ENCODE measurements at places on chromosomes 16 and 17.

DNA sequence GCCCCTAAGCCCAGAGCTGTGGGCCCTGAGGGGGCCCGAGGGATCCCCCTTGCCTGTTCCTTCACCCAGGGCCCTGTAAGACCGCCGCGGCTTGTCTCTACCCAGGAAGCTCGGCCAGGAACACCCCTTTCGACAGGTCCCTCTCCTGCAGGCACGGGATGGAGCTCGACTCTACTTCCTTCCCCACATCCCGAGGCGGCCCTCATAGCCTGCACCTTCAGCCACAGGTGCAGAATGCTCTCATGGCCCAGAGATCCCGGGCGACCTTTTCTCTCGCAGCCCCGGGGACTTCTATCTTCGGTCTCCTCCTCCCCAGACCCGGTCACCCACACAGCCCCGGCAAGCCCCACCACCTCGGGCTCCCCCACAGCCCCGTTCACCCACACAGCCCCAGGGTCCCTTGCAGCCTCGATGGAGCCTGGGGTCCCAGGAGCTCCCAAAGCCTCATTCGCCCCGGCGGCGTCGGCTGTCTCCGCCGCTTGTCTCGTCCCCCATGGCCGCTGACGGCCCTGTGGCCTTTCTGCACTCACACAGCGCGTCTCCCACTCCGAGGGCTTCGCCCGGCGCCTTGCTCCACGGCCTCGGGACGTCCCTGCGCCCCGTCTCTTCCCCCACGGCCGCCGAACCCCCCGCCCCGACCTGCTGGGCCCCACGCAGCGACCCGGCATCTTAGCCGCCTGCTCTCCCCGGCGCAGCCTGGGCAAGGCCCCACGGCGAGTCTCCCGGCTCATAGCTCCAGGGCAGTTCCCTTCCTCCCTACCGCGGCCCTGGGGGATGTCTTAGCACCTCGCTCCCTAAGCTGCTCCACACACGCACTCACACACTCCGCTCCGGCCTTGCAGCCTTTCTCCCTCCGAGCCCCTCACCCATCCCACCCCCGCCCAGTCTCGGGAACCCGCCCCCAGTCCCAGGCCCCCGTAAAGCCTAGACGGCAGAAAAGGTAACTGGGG, 650 bp downstream of the KIAA0753 start:
- DNase-seq: peak; percentile 74

DNA sequence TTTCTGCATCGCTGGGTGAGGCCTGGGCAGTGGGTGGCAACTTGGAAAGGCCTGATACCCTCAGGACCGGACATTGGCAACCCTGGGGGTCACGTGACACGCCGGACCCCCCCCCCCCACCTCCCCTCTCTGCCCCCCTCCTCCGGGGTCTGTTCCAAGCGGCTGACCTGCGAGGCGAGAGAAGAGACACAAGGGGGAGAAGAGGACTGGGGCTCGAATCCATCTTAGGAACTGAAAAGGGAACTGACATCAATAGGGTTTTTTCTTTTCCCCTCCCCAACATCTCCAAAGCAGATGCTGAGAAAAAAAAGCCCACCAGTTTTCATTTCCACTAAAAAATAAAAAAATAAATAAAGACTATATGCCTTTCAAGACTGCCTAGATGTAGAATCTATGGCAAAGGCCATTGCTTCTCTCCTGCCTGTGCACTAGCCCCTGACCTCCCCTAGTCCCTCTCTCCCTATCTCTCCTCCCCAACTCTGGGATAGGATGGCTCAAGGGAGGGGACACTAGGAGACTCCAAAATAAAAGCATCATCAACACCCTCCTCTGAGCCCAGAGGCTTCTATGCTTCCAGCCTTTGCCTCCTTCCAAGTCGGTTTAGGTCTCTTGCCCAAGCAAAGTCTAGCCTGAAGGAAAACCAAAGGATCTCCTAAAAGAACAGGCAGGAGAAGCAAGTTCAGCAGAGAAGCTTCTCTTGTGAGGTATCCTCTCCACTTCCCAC, 7.7 kb upstream of the HOXB2 start:
- DNase-seq: no peak

- DNase-seq: no peak
Measured at GRCh38 chr17:37025238-37025637, 76.5 kb downstream of the AATF start.

GRCh38 chr17:70808596-70808995, 639.3 kb downstream of the KCNJ2 start:
- DNase-seq: no peak

DNA sequence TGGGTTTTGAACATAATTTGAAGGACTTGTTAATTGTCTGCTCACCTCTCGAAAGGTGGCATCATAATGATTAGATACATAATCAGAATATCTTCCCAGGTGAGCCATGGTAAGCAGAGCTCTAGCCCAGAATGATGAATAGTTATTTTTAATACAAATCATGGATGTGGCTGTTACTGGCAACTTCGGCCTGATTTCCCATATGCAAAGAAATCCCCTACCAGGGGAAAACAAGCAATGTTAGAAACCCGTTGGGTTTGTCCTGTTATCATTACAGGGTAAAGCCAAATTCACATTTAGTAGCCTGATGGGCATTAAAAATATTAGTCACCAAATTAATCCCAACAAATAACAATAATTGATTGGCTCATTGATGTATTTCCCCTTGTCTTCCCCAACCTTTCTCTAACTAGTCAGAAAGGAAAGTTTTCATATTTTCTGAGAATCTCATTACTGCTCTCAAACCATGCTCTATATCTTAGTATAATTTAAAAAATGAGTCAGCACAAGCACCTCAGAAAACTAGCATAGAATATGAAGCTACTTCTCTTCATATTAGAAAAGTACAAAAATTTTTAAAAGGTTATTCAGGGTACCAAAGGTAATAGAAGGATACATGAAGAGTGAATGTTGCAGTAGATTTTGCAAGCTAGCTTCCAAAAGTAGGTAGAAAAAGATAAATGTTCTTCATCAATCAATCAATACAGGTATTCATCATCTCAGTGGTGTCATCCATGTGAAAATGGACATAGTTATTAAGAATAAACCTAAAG, 5.0 kb downstream of the STAT5B start:
- DNase-seq: no peak

GRCh38 chr17:4167786-4168185, 24.8 kb downstream of the CYB5D2 start:
- no peak for DNase-seq

DNA sequence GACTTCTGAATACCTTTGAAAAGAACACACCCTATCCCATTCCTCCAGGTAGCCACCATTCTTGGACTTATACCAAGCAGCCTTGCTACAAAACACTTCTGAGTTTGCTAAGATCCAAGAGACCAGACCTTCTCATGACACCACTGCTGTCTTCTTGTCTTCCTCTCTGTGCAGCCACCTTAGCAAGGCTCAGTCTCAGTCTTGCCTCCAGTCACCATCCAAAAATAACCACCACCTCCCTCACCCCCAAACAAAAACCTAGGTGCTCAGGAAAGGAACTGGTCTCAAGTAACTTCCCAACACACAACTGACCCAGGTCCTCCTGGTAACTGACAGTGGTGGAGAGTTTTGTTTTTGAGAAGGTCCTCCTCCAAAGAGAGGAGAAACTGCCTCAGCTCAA, 90.9 kb upstream of the CORO6 start:
- DNase-seq: no peak

- DNase-seq: no peak
Measured at GRCh38 chr17:58229881-58230280, 8.5 kb upstream of the LPO start.

DNA sequence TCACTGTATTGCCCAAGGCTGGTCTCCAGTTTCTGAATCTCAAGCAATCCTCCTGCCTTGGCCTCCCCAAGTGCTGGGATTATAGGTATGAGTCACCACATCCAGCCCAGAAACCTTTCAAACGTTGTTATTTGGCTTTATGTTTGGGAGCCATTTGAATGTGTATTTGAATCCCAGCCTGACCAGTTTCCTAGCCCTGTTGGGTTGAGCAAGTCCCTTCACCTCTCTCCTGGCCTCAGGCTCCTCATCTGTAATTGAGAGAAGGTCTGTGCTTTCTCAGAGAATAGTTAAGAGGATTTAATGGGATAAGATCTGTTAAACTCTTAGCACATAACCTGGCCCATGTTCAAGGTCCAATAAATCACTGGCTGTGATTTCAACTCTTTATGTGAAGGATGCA, 385.8 kb upstream of the RBFOX1 start:
- DNase-seq: no peak

GRCh38 chr16:47311738-47312505, 148.9 kb downstream of the ITFG1 start:
- DNase-seq: no peak

Measured in stomach (tissue), 19 donors.